ENCODE measurements at places on chromosomes 1 and 21.
A peak's percentile ranks its signal among the peaks of the same experiment; 100 is the strongest.

- no peak for DNase-seq
These were observed 99.1 kb downstream of the MT1HL1 start for GRCh38 chr1:236904892-236905741.

DNA sequence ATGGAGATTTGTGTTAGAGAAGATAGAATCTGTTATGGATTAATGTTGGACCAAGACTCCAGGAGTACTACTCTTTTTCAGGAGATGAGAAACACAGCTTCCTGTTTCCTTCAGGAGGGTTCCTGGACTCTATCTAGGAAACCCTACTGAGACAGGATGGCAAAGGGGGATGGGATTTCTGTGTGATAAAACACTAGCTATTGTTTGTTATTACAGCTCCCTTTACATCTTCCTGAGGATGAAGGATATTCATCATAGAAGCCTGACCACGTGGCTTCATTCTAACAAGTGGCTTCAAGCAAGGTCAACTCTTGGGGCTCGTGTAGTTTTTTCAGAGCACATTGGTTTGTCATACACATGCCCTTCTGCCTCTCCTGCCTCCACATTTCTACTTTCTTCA lies 33.3 kb downstream of the RGL1 start:
- DNase-seq: no peak

GRCh38 chr1:3481836-3482375 lies 27.4 kb downstream of the ARHGEF16 start:
- DNase-seq: no peak

DNA sequence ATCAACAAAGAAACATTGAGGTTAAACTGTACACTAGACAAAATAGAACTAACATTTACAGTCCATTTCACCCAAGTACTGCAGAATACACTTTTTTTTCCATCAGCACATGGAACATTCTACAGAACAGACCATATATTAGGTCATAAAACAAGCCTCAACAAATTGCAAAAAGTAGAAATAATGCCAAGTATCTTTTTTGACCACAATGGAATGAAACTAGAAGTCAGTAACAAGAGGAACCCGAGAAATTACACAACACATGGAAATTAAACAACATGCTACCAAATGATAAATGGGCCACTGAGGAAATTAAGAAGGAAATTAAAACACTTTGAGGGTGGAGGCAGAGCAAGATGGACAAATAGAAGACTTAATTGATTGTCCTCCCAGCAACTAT lies 8.4 kb upstream of the C1orf185 start:
- no peak for DNase-seq

- no peak for DNase-seq
These were observed 210.3 kb downstream of the SLC35F3 start for GRCh38 chr1:234114648-234115307.

GRCh38 chr1:70353601-70354331 lies 756 bp downstream of the ANKRD13C start:
- DNase-seq: peak; percentile 62

GRCh38 chr1:243547891-243548290 lies 292.1 kb downstream of the SDCCAG8 start:
- no peak for DNase-seq

- DNase-seq: no peak
These were observed 389.7 kb upstream of the RUNX1 start for GRCh38 chr21:35438643-35439404.

- no peak for DNase-seq
These were observed 3.9 kb downstream of the BCAR3 start for GRCh38 chr1:93677729-93678128.

DNA sequence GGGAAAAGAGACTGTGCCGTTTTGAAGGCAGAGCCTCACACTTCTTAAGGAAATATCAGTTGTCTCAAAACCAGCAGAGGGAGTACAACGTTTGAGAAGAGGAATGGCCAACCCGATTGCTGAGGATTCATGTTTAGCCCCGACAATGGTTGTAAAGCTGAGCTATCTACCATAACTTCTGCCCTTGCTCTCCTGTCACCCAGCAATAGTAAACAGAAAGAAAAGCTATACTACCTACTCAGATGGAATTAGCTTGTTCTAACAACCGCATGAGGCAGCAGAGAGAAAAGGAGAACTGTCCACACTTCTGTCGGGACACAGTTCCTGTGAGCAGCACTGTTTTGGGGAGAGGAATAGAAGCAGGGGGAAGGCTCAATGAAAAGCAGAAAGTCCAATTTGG lies 91.2 kb downstream of the SLC45A1 start:
- no peak for DNase-seq

DNA sequence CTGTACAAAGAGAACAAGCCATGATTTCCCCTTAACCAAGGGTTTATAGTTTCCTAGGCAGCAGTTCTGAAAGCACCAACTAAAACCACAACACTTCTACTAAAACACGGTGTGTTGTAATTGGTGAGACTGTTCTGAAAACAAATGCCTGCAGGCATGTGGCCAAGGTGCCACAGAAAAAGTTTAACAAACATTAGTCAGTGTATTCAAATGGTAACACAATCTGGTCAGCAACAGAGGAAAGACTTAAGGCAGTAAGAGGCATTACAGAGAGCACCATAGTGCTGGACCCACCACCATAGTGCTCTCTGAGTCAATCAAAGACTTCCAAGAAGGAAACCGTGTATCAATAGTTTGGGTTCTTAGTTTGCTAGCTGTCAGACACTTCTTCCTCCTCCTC lies 16.7 kb downstream of the SNIP1 start:
- no peak for DNase-seq

- no peak for DNase-seq
These were observed at the start of gene TMEM200B for GRCh38 chr1:29123887-29124365. Gene TMEM200B, minus strand, starts transcription at chr1:29123903. Its CDS starts 2,075 bp downstream, at chr1:29121828.

- DNase-seq: no peak
These were observed 23.7 kb downstream of the ABCG1 start for GRCh38 chr21:42242611-42243010.

DNA sequence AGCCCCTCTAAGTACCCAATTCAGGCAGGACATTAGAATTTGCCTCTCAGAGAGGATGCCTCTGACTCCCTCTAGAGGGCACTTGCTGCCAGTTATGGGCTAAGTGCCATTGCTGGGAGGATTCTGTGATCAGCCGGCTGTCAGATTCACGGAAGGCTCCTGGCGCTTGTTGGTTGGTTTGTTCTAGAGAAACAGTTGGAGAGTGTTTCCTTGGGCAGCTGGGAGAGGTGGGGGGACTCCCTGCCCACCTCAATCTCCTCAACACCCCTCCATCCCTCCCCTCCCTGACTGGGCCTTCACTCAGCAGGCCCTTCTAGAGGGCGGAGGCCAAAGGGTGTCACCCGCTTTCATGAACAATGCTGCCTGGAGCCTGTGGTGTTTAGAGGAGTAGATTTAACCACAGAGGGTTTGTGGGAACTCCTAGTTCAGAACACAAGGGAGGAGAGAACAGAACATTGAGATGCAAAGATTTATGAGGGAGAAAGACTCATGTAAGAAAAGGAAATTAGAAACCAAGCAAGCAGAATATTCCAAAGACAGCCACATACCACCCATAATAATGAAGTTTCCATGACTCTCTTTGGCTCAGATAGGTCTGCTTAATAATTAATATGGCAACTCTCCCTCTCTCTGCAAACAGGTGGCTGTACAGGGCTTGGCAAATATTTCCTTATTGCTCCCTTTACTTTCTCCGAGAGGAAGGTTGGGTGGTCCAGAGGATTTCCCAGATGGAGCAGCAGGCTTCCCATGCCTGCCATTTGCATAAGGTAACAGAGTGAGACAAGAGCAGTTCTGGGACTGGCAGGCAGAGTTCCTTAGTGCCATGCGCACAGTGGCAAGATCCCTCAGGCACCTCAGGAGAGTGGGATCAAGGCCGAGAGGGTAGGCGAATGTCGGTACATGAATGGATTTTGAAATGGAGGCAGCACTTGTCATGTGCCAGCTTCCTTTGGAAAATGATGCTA lies 30.0 kb upstream of the ACP6 start:
- peak; percentile 33 for DNase-seq

DNA sequence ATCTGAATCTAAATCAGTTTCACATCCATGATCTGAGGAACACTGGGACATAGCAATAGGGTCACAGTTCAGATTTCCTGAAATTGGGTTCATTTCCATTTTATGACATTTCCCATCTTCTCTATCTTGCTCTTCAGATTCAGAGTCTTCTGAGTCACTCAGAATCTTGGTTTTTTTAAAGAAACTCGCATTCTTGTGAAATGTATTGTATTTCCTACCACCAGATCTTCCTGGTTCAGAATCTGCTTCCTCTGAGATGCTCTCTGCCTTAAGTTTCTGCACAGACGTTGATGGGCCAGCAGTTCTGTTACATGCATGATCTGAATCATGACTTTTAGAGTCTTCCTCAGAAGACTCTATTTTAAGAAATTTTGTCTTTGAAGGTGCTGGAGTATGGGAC lies 15.5 kb upstream of the PSMG1 start:
- DNase-seq: no peak

GRCh38 chr1:121413821-121414220 lies 229.0 kb downstream of the SRGAP2C start:
- no peak for DNase-seq

GRCh38 chr1:222784916-222785315 lies 29.9 kb upstream of the DISP1 start:
- DNase-seq: no peak

GRCh38 chr21:44984428-44984791 lies 44.6 kb downstream of the SLX9 start:
- DNase-seq: no peak

DNA sequence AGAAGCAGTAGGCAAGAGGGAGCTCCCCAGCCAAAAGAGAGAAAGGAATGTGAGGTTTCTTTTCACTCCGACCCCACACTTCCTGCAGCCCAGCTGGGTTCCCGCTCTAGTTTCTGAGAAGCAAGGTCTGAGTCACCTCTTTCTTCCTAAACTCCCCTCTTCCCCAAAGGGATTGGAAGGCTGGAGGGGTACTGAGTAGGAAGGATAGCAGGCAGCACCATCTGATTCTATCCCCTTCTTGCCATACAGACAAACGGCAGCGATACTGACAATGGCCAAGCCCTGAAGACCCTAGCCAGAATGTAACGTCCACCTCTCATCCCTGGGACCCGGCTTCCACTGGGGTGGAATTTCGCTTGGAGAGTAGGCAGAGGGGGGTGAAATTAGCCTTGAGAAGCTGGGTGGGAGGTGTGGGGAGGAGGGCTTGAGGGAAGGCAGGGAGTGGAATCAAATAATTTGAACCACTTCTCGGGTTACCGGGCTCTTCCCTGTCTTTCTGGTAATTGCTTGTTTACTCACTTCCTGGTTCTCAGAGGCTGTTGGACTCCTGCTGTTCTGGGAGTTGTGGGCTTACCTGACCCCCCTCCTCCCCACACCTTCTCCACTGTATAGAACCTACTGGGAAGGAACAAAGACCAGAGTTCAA lies 13.2 kb downstream of the IER5 start:
- DNase-seq: no peak

- no peak for DNase-seq
These were observed 153.7 kb downstream of the KCNJ6 start for GRCh38 chr21:37762606-37763005.

DNA sequence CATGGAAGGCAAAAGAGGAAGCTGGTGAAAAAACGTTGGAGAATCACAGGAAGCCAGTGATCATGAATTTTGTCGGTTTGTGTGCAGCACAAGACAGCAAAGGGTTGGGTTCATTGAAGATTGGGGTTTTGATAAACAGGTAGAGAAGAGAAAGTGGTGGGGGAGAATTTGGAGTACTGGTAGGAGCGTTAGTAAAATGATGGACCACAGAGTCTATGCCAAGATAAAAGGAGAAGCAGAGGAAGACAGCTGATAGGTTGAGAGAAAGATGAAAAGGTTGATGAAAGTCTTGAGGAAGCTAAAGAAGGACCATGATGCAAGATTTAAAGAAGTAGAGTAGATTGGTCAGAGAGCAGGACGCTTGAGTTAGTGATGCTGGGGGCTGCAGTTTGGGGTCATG lies 156.8 kb upstream of the POU3F1 start:
- no peak for DNase-seq

DNA sequence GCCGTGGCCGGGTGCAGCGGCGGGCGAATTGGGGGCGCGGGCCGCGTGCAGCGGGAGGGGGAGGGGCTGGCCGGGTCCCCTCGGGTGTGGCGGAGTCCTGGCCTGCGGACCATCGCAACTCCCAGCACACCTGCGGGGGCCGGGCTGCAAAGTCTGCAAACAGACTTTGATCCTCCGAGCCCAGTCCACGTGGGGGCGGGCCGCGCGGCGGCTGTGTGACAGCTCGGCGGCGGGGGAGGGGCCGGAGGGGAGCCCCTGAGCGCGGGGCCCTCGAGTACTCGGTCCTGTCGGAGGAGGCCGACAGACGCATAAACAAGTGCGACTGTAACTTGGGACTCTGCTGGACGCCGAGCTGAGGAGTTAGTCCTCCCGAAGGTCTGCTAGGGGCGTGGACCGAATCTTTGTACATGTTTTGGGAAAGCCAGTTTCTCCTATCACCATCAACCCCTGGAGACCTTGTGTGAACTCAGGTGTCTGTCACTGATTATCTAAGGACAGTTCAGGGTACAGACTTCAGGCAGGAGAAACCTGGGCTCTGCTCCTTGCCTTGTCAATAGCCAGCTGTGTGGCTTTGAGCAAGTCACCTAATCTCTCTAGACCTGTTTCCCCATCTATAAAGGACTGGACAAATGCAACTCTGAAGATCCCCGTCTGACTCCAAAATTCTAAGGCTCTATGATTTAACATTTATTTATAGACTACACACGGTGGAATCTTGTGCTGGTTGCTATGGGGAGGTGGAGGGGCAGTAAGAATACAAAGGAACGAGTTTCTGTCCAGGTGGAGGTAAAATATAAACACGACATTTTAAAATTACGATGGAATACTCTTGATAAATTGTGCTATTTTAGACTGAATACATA lies 710 bp upstream of the SLC30A1 start:
- no peak for DNase-seq

DNA sequence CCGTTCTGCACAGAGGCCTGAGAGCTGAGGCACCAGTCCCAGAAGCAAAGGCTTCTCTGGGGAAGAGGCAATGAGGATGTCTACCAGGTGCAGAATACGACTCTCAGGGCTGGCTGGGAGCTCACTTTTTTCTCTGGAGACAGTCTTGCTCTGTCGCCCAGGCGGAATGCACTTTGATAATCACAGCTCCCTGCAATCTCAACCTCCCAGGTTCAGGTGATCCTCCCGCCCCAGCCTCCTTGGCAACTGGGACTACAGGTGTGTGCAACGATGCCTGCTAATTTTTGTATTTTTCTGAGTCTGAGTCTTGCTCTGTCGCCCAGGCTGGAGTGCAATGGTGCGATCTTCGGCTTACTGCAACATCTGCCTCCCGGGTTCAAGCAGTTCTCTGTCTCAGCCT lies 17.6 kb downstream of the NADK start:
- DNase-seq: no peak

Measured in C1 segment of cervical spinal cord (tissue), 14 donors.